Left ventricle myocardium superior (tissue), 1 donor: ENCODE measurements at places on chromosomes 7 and 10. TPM values are rescaled to one million over a fixed set of nuclear protein-coding genes. Genes with fewer than 3 reads are reported as not detected.

DNA sequence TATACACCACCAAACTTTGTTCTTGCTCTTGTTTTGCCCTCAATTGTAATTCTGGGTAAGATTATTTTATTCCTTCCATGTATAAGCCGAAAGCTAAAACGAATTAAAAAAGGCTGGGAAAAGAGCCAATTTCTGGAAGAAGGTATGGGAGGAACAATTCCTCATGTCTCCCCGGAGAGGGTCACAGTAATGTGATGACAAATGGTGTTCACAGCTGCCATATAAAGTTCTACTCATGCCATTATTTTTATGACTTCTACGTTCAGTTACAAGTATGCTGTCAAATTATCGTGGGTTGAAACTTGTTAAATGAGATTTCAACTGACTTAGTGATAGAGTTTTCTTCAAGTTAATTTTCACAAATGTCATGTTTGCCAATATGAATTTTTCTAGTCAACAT, 12.5 kb upstream of the CFAP69 start:
- no peak for DNase-seq

DNA sequence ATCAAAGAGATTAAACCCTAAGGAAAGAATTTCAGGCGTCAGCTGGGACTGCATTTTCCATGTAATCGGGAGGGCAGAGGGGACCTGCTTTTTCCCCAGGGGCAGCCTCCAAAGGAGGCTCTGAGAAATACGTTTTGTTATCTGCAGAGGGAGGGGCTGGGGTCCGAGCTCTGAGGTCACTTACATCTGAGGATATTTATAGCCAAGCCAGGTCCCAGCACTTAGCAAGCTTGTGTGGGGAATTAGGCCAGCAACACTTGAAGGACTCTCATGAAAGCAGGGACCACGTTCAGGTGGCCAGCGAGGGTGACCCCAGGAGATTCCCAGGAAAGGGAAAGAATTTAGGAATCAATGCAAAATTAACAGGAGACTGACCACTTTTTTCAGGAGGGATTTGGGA, 20.6 kb upstream of the GDI2 start:
- no peak for DNase-seq

GRCh38 chr7:6636741-6637543, at the start of gene ZNF316:
ZNF316 (plus strand) TSS chr7:6637318; CDS start chr7:6642410, 5,092 bp downstream.
- DNase-seq, result peak; percentile 84

DNA sequence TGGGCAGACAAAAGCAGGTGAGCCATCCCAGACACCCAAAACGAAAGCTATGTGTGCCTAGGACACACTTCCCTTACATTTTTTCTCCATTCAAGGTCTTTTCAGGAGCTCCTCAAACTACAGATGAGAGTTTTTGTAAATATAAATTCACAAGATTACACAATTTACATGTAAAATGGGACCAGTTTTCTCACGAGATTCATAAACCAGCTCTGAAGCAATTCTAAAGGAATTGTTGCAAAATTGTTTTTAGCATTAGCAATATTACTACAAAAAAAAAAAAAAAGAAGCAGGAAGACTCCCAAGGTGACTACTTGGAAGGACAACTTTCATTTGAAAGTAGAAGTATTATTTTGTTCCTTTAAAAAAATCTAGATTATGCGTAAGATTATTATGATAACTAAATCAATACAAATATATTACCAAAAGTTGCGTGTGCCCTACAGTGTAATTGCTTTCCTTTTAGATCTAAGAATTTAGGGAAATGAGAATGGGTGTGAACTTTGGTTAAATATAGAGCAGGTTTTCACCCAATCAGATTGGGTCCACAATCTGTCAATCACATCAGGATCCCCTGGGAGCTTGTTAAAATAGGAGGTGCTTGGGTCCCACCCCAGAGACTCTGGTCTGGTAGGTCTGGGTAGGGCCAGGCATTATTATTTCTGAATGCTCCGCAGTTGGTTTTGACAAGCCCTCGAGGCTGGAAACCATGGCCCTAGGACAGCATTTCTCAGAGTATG, 72.2 kb downstream of the TBXAS1 start:
- no peak for DNase-seq

DNA sequence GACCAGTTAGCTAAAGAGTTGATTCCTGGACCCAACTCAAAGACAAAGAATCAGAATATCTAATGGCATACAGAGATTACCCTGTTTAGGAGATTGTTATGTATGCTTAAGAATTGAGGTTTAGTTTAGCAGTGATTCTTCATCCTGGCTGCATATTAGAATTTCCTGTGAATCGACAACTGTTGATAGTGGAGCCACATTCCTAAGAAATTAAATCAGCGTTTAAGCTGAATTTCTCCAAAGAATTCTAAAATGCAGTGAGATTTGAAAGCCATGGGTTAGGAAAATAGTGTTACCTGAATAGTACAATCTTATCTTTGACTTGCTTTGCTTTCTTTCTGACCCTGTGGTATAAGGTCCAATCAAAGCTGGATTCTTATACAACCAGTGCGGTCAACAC, 16.4 kb upstream of the FERD3L start:
- DNase-seq, result no peak

GRCh38 chr10:1532636-1533035, 204.7 kb downstream of the ADARB2 start:
- DNase-seq, result no peak

DNA sequence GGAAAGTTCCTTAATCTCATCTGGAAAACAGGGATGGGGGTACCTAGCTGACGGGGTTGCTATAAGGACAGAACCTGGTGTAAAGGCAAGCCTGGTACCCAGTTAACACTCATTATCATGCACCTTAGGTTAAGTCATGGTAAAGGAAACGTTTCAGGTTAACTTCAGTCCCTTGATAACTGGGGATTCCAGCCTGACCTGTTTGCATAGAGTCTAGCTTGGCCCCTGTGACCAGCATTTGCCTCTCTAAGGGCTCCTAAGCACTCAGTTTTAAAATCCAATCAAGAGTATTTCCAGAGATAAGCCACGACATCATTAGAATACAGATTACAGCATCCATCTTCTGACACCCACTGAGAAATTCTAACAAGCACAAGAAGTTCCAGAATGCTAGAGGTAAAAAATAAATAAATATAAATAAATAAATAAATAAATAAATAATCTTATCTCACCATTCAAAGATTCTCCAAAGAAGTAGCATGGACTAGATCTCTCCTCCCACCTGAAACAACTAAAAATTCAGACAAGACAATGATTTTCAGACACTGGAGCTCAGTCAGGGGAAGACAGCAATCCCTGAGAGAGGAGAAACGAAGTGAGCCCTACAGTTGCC, 184.6 kb downstream of the KCNMA1 start:
- no peak for DNase-seq

DNA sequence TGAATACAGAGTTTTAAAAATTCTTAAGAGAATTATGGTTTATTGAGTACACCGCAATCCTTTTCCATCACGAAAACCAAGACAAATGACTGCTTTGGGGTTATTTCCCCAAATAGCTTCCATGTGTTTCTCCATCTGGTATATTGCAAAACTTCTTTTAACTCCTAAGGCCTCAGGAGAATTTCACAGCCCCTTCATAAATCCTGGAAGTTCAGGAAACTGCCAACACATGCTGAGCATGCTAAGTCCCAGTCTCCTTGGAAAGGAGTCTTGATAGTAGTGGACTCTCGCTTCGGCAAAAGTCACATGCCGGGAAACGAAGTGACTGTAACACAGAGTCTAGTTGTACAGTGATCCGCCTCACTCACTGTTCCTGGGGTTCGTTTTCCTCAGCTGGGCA, 88.1 kb upstream of the RSU1 start:
- no peak for DNase-seq

GRCh38 chr10:14491811-14492210, 161.1 kb upstream of the FRMD4A start:
- no peak for DNase-seq

DNA sequence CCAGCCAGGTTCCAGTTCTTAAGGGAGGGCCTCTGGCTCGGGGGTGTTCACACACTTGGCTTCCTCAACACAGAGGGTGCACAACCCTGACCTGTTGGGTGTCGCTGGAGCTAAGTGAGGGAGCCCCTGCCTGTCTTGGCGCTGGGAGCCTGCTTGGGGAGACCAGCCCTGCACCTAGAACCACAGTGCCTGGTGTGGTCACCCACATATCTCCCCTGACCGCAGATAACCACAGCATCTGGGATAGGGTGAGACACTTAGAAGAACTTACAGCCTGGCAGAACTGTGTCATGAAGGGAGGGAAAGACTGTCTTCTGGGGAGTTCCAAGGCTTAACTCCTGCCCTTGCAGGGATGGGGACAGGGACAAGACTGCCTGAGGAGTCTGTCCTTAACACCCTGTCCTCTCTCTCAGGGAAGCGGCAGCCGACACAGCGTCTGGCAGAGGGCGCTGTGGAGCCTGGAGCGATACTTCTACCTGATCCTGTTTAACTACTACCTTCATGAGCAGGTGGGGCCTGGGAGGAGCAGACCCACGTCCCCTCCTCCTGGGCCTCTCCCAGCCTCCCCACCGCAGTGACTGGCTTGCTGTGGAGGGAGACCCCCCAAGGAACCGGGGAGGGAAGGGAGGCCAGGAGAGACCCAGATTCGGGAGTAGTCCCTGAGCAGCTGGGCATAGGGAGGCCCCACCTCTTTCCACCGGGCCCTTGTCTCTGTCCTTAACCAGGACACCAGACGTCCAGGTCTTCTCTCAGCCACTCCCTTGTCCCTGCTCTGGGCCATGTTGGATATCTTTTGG, 59.0 kb downstream of the PALD1 start:
- peak; percentile 51 for DNase-seq

DNA sequence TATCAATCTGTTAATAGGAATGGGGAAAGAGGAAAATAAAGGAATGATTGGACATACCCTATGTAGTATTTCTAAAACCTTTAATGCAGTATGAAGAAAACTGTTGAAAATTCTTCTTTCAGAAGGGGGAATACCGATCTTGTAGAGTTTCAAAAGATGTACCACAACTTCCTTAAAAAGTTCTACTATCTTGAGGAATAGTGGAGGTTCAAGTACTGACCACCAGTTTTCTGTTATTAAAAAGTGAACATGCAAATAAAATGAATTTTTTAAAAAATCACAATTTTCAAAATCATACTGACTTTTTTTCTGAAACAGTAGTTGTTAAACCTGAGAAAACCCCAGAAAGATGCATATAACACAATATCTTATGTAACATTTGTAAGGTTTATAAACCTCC, 86.5 kb downstream of the HERC4 start:
- DNase-seq, result no peak

- peak; percentile 36 for DNase-seq
Observed at GRCh38 chr10:117391436-117392205, 16.4 kb upstream of the PDZD8 start.

GRCh38 chr10:6091630-6092029, 2.8 kb downstream of the RBM17 start:
- DNase-seq, result no peak

DNA sequence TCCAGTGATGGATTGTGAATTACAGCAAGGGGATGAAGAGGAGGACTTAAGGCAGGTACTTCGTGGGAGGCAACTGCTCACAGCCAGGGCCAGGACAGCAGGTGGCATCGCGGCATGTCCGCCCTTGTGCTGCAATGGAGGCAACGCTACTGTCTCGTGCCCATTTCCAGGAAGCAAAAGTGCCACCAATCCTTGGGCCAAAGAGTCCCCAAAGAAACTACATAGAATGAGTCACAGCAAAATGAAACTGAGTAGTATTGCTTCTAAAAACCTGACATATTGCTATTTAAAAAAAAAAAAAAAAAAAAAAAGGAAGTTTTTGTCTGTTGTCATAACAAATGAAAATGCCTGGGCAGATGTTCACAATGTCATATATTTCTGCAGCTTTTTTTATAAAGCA, 46.6 kb downstream of the RSU1 start:
- DNase-seq, result no peak

GRCh38 chr7:40530292-40530691, 395.5 kb downstream of the SUGCT start:
- DNase-seq, result no peak

GRCh38 chr10:28879875-28880682, 202.8 kb downstream of the BAMBI start:
- peak; percentile 49 for DNase-seq

GRCh38 chr10:49400365-49400764, 4.5 kb upstream of the DRGX start:
- no peak for DNase-seq

DNA sequence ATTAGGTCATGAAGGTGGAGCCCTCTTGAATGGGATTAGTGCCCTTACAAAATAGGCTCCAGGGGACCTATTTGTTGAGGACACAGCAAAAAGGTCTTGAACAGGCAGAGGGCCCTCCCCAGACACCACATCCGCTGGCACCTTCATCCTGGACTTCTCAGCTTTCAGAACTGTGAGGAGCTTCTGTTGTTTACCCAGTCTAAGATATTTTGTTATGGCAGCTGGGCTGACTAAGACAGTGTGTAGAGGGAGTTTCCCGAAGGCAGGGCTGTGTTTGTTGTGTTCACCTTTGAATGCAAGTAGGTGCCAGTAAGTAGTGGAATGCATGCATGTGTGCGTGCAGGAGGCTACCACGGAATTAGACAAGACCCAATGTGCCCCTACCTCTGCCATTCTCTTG, 106.7 kb downstream of the PTPRE start:
- DNase-seq, result no peak

- no peak for DNase-seq
Observed at GRCh38 chr10:30127120-30127541, 67.7 kb upstream of the JCAD start.

- DNase-seq, result peak; percentile 92
Observed at GRCh38 chr7:129210256-129210988, 14.4 kb upstream of the AHCYL2 start.

- no peak for DNase-seq
Observed at GRCh38 chr7:74031403-74032190, 3.6 kb downstream of the ELN start.

- no peak for DNase-seq
Observed at GRCh38 chr10:100192350-100192749, 6.5 kb upstream of the ERLIN1 start.

GRCh38 chr10:3761021-3761686, 23.9 kb downstream of the KLF6 start:
- no peak for DNase-seq

IFRD1 gene
- total RNA-seq, result 20.6 TPM

ARMC10 gene
- total RNA-seq, result 19.4 TPM

KCNIP2 gene
- total RNA-seq, result 568 TPM

AUTS2 gene
- total RNA-seq, result 7.9 TPM

PAPOLB gene
- 0.05 TPM for total RNA-seq

ZPBP gene
- total RNA-seq, result not detected

BHLHA15 gene
- total RNA-seq, result not detected

OGDHL gene
- 4.1 TPM for total RNA-seq

ZNF438 gene
- 13.9 TPM for total RNA-seq

PIP gene
- not detected for total RNA-seq

PWWP2B gene
- total RNA-seq, result 19.9 TPM

RBP3 gene
- not detected for total RNA-seq

CPN1 gene
- not detected for total RNA-seq

HABP2 gene
- total RNA-seq, result not detected

ZNF25 gene
- 19.4 TPM for total RNA-seq

ZNF3 gene
- total RNA-seq, result 15.6 TPM

ACTL6B gene
- not detected for total RNA-seq
